ENCODE measurements at places on chromosomes 3 and 15. TPM values are rescaled to one million over a fixed set of nuclear protein-coding genes. Genes with fewer than 3 reads are reported as not detected.

DNA sequence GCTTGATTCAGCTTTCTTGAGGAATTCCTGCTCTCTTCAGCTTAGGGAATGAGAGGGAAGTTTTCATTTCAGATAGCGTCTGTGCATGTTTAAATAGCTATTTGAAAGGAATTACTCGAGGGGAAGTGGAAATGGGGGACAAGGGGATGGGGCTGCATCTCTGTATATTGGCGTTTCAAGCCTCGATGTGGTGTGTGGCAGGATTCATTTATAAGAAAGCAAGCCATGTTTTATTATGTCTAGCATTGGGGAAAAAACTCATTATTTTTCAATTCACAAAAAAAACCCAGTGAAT lies 1.0 kb downstream of the ATP2C1 start:
- DNase-seq = no peak

DNA sequence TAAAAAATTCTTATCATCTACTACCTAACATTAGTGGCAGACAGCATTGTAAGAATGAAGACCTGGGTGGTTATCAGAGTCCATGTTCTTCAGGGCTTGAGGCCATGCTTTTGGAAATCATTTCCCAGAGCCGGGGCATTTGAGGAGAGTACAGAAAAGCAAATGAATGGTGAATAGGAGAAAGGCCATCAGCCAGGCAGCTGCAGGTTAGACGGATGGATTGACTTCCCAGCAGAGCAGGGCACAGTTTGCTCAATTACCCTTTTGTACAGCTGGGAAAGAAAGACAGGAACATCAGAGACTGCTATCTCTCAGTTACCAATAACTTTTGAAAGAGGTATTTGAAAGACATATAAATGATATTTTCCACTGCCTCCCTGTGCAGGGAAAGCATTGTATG lies 135.6 kb downstream of the ALCAM start:
- DNase-seq = no peak

GRCh38 chr3:60935709-60936108 lies 315.5 kb downstream of the FHIT start:
- no peak for DNase-seq

GRCh38 chr3:12988728-12989454 lies 84.3 kb downstream of the IQSEC1 start:
- DNase-seq = no peak

ECE2 gene
- 1.1 TPM for total RNA-seq
